Stimulated activated CD8-positive, alpha-beta memory T cell treated with anti-CD3 and anti-CD28 coated beads, Interleukin-7, amount 100 ng/mL, for 1 hour (primary cell): ENCODE measurements at places on chromosomes 3 and 15.

DNA sequence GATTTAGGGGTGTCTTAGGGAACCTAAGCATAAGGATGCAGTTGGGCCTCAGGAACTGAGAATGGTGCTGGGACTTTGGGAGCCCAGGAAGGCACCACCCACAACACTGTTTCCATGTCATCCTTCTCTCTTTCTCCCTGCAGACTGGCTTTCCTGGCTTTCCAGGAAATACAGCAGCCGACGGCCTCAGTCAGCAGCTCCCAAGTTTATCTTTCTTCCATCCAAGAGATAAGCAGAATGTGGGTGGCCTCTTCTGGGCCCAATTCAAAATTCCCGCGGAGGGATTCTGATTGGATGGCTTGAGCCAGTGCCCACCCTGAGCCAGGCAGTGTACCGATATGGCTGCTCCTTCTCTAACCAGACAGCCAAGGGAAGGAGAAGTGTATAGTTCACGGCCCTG lies 4.5 kb upstream of the CLN6 start:
- DNase-seq: no peak

- DNase-seq: no peak
These were observed 37.3 kb upstream of the B3GALNT1 start for GRCh38 chr3:161142486-161142885.

DNA sequence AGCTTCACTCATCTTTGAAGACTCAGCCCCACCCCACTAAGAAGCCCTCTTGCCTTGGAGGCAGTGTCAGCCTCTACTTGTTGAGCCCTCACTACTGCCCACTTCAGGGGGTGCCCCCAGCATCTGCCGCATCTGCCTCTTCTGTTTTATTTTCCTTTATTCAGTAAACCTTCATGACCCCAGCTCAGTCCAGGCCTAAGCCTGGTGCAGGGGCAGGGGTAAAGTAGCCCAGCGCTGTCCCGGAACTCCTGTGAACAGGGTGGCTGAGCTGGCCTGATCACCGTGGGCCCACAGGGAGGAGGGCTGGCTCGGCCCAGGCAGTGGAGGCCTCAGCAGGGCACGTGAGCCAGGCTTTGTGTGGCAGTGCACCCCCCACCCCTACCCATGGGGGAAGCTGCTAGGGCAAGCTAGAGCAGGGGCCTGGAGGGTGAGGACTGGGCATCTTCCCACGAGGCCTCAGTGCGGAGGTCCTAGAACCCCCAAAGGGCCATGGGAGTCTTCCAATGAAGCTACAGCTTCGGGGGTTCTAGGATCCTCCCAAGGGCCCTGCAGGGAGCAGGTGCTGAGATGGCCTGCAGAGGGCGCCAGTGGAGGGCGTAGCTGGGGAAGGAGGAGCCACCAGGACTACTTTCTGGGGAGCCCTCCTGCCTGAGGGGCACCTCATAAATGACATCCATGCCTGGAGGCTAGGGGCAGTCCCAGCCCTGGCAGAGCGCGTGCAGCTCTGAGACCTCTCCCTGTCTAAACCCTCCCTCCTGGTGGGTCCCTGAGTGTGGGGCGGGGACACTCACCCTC lies 36.0 kb downstream of the TSPAN3 start:
- no peak for DNase-seq

DNA sequence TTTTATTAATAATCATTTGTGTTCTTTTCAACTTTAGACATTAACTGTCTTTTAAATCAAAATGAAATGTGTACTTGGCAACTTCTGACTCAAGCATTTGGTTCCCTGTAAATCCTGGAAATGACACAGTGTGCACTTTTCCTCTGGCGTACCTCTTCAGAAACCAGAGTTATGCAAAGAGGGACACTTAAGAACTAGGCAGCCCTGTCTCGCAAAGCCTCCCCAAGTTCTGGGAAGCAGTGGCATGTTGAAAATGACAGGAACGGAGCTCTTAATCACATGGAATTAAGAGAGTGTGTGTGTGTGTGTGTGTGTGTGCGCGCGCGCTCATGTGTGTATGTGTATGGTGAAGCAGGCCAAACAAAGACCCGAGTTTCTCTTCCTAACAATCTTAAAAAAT lies 707.4 kb downstream of the MECOM start:
- DNase-seq: no peak

DNA sequence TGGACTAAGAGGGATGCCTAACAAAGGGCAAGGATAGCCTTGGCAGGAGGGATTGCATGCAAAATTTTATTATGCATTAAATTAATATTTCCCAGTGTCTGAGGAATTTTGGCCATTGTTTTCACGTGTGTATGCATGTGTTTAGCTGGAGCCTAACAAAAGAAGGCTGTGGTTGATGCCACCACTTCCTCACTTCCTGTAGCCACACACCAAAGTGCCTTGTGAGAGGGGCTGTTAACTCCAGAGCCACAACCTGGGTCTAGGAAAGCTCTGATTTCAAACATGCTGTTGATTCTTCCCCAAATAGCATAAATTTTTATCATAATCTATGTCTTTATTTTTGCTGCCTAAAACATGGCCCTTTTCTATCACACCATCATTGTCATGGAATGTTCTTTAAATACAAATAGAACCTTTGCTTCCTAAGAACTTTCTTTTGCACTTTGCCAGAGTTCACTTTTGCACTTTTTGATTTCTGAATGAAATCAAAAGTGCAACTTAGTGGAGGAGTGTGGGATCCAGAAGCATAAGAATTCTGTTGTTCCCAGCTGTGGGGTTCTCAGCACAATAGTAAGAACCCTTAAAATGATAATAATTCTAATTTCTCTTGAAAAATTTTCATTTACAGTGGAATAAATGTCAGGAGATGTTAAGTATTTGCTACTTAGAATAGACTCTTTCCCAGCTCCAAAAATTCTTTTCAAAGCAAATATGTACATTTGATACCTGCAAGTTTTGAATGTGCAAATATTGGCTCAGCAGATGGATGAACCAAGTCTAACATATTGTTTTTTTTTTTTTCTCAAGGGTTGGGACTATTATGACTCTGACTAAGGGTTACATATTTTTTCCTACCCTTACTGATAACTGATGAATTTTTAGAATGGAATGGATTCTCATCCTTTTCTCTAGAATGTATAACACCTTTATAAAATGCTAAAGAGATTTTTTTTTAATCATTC lies 35.6 kb upstream of the SPTSSB start:
- DNase-seq: no peak

DNA sequence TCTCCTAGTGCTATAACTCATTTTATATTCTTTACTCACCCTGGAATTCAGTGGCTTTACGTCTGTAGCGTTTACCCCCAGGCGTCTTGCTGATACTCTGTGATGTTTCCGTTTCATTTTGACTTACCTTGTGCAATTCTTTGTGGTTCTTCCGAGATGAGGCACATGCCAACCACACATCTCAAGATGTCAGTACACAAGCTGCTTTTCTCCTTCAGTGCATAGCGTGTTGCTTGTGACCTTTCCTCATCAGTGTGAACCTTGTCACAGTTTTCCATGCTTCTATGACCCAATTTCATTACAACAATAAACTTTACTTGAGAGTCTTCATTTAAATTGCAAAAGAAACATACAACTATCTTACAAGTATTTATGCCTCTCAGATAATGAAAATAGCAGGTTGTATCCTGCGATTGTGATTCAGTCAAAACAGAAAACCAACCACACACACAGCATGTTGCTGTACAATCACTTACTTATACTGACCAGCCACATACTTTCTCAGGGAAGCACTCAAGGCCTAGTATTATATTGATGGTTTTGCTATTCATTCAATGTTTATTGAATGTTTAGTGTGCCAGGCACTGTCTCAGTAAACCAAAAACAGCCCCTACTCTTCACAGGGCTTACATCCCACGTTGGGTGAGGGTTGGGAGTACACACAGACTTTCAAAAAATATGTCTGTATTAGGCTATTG lies 4.6 kb upstream of the TBL1XR1 start:
- no peak for DNase-seq

DNA sequence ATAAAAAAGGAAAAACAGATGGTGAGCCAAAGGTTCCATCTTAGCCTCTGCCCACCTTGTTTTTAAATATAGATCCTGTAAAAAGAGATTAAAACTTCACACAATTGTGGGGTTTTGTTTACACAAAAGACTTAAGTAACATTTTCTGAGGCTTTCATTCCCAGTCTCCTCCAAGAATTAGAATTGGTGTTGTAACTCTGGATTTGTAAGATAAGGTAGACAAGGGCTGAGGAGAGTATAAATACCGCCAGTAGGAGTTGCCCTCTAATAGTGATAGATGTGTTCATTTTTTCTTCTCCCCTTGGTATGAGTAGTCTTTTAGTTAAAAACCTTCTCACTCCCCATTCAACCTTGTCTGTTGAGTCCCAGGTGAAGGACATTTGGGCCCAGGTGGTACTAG lies 8.5 kb downstream of the MINDY2 start:
- no peak for DNase-seq

DNA sequence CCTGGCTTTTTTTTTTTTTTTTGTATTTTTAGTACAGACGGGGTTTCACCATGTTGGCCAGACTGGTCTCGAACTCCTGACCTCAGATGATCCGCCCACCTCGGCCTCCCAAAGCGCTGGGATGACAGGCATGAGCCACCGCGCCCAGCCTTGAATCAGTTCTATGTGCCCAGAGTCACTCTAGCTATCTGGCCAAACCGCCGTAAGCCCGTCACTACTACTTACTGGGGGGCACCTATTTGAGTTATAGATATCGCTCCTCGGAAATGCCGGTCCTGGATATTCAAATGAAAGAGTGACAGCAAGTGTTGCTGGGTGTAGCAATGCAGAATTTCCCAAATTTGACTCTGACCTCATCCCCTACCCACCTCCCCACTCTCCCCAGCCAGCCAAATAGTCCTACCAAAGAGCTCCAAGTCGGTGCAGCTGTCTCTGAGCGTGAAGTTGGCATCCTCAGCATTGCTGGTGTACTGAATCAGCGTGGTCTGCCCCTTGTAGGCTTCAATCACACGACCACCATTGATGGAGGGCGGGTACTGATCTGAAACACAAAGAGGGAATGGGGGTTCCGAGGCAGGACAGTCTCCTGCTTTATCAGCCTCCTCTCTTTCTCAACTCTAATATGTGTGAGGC lies 38.1 kb downstream of the MUC20 start:
- no peak for DNase-seq

- DNase-seq: no peak
These were observed 68.1 kb downstream of the TRIM69 start for GRCh38 chr15:44804298-44805046.

DNA sequence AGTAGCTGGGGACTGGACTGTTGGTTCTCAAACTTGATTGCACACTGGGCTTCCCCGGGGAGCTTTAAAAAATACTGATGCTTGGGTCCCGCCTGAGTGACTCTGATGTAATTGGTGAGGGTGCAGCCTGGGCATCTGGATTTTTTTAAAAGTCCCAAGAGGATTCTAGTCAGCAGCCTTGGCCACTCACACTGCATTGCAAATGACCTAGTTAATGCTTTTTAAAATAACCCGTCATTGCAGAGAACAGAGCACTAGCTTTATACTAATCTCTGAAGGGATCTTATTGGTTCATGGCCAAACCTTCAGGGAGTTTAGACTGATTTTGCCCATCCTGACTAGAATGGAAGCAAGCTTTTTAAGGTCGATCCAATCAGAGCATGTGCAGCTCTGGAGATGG lies 310.6 kb upstream of the PROK2 start:
- no peak for DNase-seq

GRCh38 chr15:64619880-64620839 lies 155.2 kb downstream of the RBPMS2 start:
- no peak for DNase-seq

GRCh38 chr3:101701696-101702634 lies 15.4 kb upstream of the RPL24 start:
- no peak for DNase-seq

DNA sequence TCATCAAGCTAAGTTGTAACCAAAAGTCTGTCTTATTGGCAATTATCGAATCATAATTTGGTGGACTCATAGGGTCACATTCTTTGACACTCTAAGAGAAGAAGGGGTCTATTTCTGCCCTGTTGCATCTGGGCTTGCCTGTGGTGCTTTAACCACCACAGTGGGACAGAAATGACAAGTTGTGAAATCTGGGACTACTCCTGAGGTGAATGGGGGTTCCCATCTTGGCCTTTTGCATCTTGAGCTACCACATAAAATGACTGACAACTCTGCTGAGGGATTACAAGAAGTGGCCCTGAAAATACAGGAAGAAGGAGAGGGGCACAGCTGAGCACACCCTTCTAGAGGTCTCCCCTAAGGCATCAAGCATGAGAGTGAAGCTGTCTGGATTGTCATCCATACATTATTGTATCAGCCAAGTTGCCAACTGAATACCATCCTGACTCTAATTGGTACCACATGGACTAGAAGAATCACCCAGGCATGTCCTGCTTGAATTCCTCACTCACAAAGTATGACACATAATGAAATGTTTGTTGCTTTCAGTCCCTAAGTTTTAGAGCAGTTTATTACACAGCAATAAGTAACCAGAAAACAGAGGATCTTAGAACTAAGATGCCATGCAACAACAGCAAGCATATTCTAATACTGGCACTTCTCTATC lies 306.5 kb downstream of the ROBO1 start:
- DNase-seq: no peak

DNA sequence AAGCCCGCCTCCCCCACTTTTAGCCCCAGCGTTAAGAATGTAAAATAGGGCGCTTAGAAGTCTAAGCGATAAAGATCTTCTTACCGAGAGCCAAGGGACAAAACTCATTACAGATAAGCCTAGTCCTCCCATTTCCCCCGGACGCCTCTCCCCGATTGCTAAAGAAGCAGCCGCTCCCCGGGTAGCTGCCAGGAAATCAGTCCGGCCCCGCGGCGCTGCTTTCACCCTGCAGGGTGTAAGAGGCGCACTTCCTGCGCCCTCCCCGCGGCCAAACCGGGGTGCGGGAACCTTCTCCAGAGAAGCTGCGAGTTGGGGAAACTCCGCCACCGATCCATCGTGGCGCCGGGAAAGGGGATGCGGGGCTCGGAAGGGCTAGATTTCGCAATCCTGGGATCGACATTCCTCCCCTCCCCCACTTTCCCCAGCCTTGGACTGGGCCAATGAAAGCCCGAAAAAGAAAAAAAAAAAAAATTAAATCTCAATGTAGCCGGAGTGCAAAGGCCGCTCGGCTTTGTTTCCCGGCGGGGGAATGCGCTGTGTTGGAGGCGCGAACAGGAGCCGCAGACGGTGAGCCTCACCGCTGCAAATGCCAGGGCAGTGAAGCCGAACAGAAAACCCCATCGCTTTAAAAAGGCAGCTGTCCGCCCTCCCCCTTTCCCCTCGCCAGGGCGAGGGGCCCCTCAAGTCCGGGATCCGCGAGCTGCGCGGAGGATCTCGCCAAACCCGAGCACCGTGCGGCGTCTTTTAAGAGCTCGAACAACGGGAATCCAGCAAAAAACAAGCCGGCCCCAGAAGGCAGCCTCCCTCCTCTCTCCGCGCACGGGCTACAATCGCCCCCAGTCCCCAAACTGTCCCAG lies 626 bp upstream of the PTPRG start:
- DNase-seq: no peak

- no peak for DNase-seq
These were observed 57.2 kb downstream of the PLD1 start for GRCh38 chr3:171753025-171753472.

DNA sequence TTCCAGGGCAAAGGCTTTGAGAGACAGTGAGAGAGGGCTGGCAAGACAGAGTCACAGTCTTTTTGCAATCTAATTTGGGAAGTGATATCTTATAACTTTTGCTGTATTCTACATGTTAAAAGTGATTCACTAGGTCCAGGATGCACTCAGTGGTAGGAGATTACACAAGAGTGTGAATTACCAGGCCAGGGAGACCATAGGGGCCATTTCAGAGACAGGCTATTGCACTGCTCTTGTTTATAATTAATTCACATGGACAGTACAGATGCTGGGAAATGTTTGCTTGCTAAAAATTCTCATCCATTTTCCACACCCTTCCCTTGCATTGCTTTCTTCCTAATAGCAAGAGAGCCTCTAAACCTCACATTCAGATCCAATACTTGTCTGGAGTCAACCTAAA lies 22.6 kb upstream of the POMGNT2 start:
- DNase-seq: no peak

GRCh38 chr3:190012314-190012782 lies 108.3 kb downstream of the P3H2 start:
- DNase-seq: no peak
